Activated CD8-positive, alpha-beta memory T cell treated with anti-CD3 and anti-CD28 coated beads for 24 hours (primary cell): ENCODE measurements at places on chromosomes 1 and 21.

DNA sequence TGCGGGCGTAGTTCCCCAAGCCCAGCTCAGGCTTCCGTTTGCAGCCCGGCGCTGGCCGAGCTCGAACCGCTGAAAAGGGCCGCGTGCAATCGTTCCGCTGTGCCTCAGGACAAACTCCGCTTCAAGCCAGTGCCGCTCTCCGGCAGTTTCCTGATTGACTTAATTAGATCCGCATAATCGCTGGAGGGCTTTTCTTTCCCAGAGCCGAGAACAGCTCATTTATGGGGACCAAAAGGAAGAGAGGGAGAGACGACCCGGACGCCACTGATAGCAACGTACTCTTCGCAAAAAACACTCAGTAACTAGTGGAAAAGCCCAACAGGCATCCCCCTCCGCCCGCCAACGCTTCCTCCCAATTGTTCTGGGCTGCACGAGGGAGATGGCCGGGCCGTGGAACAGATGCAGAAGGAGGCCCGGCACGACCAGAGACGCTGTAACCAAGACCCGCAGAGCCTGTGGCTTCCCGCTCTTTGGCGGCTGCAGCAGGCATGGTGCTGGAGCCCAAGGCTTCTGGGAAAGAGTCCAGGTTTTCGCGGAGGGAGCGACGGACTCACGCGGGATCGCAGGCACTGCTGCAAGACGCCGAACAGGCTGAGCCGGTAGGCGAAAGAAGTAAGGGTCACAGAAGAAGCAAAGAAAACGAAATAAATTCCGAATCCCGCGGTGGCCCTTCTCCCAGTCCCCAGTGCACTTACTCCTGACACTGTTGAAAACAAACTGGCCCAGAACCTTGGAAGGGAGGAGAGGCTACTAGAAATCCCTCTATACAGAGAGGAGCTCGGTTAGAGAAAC is 3.6 kb upstream of the FOXD2 start:
- DNase-seq = no peak

DNA sequence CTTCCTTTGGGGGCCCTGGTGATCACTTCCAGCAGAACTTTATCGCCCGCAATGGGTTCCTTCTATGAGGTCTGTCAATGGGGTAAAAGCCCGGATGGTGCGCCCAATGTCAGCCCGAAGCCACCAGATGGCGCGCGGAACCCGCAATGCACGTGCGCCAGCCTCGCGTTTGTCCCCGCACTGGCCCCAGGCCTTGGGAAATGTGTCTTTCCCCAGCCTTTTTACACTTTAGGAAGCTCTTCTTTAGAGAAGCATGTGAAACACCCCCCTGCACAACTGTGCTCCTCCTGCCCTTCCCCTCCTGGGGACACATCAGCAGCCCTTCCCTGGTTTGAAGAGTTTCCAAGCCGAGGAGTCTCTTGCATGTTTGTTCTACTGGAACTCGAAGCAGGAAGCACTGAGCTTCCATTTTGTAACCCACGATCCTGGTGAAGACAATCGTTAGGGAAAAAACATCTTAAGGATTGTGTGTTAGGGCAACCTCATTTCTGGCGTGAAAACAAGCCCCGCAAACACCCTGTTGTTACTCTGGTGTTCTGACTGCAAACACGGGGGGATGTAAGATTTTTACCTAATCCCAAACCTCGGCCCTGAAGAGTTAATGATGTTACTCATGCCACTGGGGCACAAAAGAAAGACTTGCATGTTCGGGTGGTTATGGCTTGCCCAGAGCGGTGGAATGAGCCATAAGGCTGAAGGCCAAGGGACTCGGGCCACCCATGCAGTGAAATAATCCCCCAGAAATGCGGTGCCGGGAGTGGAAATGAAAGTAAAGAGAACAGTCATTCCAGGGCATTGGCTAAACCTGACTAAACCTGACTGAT is 20.4 kb upstream of the TARBP1 start:
- DNase-seq = peak; percentile 95

- no peak for DNase-seq
These were observed 23.0 kb downstream of the MTARC1 start for GRCh38 chr1:220809704-220810103.

- no peak for DNase-seq
These were observed 37.3 kb downstream of the PTAFR start for GRCh38 chr1:28139025-28139712.

DNA sequence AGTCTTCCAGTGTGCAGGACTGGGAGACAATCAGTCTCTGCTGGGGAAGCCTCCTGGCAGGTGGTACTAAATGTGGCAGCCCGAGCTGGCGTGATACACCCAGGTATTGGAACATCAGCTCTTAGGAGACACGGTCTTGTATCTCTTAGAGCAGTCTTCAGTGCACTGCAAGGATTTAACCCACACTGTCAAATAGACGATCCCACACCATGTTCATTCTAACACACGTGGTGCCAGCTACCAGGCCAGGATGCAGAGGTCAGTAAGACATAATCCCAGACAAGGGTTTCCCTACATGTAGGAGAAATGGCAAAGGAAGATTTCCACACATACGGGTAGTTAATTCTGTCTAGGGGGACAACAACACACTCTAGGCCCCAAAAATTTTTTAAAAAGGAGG is 8.7 kb downstream of the TRIM11 start:
- no peak for DNase-seq

GRCh38 chr1:203304391-203304918 is 864 bp upstream of the BTG2 start:
- DNase-seq = no peak

DNA sequence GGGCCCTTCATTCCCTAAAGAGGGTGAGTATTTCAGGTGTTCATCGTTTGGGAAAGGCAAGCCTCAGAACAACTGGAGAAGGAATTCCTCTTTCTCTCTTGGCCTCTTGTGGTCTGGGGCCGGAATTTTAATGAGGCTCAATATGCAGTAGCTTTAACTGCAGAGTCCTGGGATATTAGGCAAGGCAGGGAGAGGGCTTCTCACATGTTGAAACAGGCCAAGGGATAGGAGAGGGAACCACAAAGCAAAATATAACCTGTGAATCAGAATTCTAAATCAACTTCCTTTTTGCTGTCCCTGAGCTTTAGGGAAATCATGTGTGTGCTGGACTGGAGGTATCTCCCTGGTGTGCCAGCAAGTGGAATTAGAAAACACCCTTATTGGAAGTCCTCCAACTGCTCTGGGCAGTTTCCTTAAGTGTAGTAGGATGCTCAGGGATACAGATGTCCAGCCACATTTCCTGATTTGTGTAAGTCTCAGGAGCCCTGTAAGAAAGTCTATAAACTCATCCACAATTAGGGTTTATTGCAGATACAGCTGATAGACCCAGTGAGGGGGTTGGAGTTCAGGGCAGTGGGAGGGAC is 215.8 kb upstream of the ZRANB2 start:
- DNase-seq = no peak

GRCh38 chr1:184788970-184789369 is 34.3 kb upstream of the EDEM3 start:
- no peak for DNase-seq

GRCh38 chr1:200166411-200166810 is 138.9 kb downstream of the NR5A2 start:
- DNase-seq = no peak

GRCh38 chr1:37068260-37068659 is 33.9 kb upstream of the GRIK3 start:
- no peak for DNase-seq

DNA sequence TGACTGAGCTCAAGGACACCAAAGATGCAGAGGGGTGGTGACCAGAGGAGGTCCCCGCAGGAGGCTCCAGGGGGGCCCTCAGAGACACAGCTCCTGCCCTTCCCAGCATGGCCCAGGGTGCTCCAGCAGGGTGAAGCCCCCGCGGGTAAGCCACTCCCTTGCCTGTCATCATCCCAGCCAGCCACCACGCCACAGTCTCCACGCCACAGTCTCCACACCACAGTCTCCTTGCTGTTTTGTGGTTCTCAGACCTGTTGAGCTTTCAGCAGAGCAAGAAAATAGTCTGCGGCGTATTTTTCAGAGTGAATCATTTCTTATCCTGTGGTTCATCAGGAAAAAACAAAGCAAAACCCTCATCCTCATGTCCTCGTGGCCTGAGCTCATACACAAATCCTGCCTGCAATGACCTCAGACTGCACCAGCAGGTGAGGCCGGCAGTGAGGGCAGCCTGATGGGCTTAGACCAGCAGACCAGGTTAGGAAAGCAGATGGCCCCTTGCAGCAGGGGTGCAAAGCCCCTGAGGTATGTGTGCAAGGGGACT is 25.7 kb upstream of the ABCG1 start:
- DNase-seq = peak; percentile 78

GRCh38 chr1:23428136-23428905 is 3.8 kb upstream of the TCEA3 start:
- no peak for DNase-seq

GRCh38 chr21:31903896-31904295 is 31.1 kb downstream of the HUNK start:
- no peak for DNase-seq

DNA sequence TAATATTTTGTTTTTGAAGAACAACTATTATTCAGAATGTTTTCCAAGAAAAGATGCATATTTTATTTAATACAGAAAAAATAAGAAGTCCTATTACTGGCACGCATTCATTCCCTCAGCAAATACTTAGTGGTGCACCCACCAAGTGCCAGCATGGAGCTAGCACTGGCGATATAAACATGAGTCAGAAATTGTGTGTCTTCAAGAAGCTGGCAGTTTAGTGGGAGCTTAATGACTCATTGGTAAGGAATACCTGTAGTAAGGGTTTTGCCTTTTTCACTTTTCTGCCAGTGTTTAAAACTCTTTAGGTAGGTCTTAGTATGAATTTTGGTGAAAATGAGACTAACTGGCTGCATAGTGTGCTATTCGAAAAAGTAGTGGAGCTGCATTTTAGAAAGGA is 6.3 kb downstream of the MAGI3 start:
- no peak for DNase-seq

DNA sequence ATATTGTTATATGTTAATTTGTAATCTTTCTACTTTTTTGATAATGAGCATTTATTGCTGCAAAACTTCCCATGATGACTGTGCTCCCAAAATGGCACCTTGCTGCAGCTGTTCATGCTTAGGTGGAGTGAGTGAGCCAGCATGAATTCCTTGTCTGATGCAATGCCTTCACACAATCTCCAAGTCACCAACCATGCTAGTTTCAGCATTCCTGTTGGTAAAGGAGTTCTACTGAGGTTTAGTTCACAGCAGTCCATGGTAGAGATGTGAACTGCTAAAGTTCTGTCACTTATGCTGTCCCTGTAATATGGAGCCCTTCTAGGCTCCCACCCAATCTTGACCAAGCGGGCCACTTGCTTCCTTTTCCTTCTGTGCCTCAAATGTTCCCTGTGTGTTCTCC is 26.2 kb upstream of the PRKACB start:
- no peak for DNase-seq

GRCh38 chr1:205162301-205162700 is 40.5 kb upstream of the RBBP5 start:
- DNase-seq = no peak

DNA sequence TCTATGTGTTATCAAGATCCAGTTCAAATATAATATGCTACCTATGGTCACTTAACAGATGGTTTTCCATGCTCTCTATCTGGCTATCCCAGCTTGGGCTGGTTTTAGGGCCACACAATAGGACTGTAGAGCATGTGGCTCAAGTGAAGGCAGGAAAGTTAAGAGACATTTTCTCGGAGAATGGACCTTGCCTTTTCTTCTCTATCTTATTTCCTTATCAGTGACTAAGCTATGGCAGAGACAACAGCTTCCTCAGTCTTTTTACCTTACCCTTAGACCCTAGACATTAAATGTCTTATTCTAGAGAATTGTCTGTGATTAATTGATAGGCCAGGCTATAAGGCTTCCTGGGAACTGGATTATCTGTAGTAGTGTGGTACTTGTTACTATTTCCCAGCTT is 28.1 kb downstream of the CD101 start:
- no peak for DNase-seq

- DNase-seq = no peak
These were observed 1.6 kb upstream of the TAF12 start for GRCh38 chr1:28644494-28644893.

- no peak for DNase-seq
These were observed 26.1 kb downstream of the IQGAP3 start for GRCh38 chr1:156546267-156546666.

- DNase-seq = no peak
These were observed 230.9 kb downstream of the CHRM3 start for GRCh38 chr1:239617259-239617658.

GRCh38 chr1:172442404-172442803 is 1.5 kb downstream of the PIGC start:
- DNase-seq = no peak

- no peak for DNase-seq
These were observed 72.1 kb downstream of the SH3BGR start for GRCh38 chr21:39523915-39524314.

- no peak for DNase-seq
These were observed 142.0 kb upstream of the PDE4B start for GRCh38 chr1:65650682-65651081.
